Activated T-helper 17 cell treated with anti-CD3 and anti-CD28 coated beads, Interleukin-2, amount 50 U/mL, for 72 hours (primary cell): ENCODE measurements at places on chromosomes 3 and 15. TPM values are rescaled to one million over a fixed set of nuclear protein-coding genes. Genes with fewer than 3 reads are reported as not detected.

- peak; percentile 73 for ATAC-seq
Measured at GRCh38 chr15:62059816-62060112, 483 bp downstream of the VPS13C start.

- ATAC-seq: no peak
Measured at GRCh38 chr3:151813799-151814198, at the start of gene AADAC. TSS of gene AADAC (plus strand) at chr3:151814116. CDS start at chr3:151814163, 47 bp downstream.

Gene ISLR
- total RNA-seq: not detected

GRCh38 chr3:194161131-194162045, 25.4 kb downstream of the HES1 start:
- no peak for ATAC-seq

Gene APOD
- 4.2 TPM for total RNA-seq

DNA sequence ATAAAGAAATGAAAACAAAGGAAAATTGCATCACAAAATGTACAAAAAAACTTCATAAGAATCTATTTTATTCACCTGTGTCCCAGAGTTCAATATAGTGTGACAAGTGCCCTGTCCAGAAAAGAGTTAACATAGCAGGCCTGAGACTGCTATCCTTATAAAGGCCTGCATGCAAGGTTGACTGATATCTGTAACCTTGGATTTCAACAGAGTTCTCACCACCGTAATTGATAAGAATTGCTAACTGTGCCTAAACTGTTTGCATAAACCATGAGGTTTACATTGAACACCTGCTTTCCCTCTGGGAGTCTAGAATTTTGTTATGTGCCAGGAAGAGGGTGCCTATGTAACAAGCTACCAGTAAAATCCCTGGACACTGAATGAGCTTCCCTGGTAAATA, 461.7 kb upstream of the DPH6 start:
- ATAC-seq: no peak

DNA sequence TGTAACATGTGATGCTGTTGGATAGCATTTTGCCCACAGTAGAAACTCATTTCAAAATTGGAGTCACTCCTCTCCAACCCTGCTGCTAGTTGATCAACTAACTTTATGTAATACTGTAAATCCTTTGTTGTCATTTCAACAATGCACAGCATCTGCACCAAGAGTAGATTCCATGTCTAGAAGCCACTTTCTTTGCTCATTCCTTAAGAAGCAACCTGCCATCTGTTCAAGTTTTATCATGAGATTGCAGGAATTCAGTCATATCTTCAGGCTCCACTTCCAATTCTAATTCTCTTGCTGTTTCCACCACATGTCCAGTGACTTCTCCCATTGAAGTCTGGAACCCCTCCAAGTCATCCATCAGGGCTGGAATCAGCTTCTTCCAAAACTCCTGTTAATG, 42.9 kb downstream of the AKAP13 start:
- ATAC-seq: no peak

- no peak for ATAC-seq
Measured at GRCh38 chr15:68500363-68501258, 68.6 kb upstream of the ITGA11 start.

GRCh38 chr3:168589376-168589775, 493.7 kb upstream of the GOLIM4 start:
- no peak for ATAC-seq

DNA sequence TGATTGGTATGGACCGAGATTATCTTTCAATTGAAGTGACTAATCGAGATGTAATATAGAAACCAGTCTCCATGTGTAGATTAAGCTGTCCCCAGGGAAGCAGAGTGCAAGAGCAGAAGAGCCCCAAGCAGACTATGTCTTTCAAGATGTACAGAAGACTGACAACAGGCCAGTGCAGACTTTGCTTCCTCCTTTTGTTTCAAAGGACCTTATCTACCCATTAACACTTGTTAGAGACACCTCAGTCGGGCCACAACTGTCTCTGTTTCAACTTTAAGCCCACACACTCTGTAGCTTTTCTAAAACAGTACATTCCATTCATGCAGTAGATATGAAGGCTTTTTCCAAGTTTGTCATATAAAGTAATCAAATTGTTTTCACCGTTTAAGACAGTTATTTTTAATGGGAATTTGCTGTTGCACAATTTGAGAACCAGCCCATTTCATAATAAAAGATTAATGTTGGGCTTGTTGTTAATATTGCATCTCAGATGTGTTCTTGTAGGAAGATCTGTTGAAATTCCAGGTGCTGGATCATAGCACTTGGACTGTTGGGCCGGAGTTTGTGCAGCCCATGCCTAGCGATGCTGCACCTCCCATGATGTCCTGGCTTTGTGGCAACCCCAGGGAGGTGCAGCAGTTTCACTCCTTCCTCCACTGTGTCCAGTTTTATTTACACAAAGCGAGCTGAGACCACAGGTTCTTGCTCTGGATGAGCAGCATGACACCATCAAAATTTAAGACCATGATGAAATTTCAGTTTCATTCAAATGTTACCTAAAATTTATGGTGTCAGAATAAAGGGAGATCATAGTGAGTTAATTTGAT, 12.4 kb downstream of the GORASP1 start:
- no peak for ATAC-seq

DNA sequence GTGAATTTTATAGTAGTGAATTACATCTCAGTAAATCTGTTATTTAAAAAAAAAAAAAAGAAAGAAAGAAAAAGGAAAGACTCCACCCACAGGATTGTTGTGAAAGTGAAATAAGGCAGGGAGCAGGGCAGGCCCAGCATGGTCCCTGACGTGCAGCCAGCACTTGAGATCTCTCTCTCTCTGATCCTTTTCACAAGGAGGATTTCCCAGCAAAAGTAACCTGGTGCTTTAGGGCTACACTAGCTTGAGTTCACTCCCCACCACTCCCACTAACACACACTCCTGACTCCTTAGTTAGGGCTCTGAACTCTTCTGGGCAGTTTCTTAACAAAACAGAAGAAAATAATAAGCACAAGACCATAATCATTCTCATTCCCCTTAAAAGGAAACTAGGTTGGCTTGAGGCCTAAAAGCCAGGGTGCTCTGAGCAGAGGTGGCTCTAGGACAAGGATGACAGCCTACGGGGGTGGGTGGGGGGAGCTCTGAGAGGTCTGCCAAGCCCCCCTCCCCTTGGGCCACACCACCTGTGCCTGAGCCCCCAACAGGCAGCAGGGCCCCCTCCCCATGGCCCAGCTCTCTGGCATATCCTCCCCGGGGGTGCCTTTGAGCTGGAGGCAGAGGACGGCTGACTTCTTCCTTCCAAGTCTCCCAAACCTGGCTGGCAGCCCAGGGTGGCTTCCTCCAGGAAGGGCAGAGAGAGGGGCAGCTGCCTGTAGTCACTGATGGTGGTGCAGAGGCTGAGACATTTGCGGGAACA, 856 bp downstream of the TMEM40 start:
- peak; percentile 38 for ATAC-seq

GRCh38 chr3:10635446-10636076, 130.2 kb upstream of the ATP2B2 start:
- ATAC-seq: no peak

GRCh38 chr15:85603703-85604102, 191.0 kb downstream of the KLHL25 start:
- no peak for ATAC-seq

DNA sequence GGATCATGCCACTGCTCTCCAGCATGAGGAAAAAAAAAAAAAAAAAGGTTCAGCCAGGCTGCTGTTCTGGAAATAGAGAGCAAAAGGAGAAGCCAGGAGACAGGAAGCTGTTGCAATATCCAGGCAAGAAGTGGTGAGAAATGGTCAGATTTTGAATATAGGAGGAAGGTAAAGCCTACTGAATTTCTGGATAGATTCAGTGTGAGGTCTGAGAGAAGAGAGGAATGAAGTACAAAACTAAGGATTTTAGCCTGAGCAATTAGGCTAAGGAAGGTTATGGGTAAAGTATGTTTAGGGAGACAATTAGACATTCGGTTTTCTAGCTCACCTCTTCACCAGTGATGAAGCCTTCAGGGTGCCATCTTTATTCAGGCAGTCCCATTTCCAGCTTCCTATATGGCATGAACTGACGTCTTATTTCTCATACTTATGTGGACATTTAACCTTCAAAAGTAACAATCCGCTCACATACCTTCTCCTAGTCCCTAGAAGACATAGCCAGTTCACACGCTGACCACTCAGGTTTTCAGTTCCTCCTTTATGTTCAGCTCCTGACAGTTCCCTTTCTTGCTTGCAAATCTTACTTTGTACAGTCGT, 57.2 kb downstream of the KIF9 start:
- no peak for ATAC-seq

DNA sequence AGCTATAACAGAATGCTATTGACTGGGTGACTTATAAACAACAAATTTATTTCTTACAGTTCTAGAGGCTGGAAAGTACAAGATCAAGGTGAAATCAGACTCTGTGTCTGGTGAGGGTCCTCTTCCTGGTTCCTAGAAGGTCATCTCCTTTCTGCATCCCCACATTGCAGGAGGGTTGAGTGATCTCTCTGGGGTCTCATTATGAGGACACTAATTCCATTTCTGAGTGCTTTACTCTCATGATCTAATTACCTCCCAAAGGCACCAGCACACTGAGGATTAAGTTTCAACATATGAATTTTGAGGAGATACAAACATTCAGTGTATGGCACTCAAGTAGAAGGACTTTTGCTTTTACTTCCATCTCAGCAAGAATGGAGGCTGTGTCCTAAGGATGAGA, 534.1 kb upstream of the KCNMB2 start:
- ATAC-seq: no peak

Gene C3orf80
- total RNA-seq: 0.24 TPM

DNA sequence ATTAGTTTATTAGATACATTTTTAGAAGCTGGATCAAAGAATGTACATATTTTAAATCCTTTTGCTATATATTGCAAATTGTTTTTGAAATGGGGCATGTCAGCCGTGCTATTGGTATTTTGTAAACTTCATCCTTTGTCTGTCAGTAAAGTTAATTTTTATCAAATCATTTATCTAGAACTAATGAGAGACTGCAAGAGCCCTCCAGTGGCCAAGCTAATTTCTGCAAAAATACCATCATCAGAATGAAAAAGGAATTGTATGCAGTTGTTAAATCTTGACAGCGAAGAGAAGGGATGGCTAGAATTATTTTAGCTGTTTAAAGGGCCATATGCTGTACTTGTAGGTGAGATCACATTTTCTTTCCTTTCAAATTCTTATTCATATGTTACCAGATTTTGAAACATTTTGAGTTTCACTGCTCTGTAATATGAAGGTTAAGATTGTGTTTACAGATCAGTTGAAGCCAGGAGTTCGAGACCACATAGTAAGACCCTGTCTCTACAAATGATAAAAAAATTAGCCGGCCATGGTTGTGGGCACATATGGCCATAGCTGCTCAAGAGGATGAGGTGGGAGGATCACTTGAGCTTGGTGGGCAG, 8.1 kb upstream of the CLDN11 start:
- ATAC-seq: no peak

Gene ARRDC4
- total RNA-seq: 0.71 TPM

GRCh38 chr3:115550285-115550761, 73.0 kb upstream of the GAP43 start:
- no peak for ATAC-seq

GRCh38 chr15:50068016-50068415, 51.0 kb downstream of the ATP8B4 start:
- no peak for ATAC-seq
